ENCODE measurements at places on chromosomes 2 and 18. TPM values are rescaled to one million over a fixed set of nuclear protein-coding genes. Genes with fewer than 3 reads are reported as not detected.

GRCh38 chr2:204625135-204625534, 79.9 kb downstream of the PARD3B start:
- DNase-seq: no peak

- DNase-seq: no peak
Observed at GRCh38 chr2:216491793-216492596, 6.6 kb upstream of the RPL37A start.

DNA sequence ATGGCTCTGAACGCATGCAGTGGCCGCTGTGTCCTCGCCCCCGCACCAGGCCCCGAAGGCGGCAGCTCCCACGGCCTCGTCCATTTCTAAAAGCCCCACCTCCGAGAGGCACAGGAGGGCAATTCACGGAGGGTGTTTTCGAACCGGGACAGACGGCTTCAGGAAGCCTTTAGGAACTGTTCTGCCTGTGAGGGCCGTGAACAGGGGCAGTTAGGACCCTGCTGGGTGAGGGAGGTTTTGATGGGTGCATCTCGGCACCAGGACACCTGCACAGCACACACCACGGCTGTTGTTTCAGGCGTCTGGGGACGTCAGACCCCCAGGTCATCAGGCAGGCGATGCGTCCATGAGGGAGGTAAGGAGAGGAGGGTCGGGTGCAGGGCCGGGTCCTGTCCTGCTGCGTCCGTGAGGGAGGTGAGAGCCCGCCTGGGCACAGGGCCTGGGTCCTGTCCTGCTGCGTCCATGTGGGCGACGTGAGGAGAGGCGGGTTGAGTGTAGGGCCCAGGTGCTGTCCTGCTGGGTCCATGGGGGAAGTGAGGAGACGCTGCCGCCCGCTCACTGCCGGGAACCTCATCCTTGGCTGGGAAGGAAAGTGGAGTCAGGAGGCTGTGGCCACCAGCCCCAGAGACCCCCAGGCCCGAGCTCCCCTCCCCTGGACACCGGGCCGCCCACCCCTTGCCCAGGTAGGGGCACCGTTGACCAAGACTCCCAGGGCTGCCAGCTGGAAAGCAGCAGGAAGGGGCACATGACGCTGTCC, 25.5 kb upstream of the KCNG2 start:
- no peak for DNase-seq

GRCh38 chr2:144237830-144238627, 281.9 kb downstream of the ZEB2 start:
- no peak for DNase-seq

- no peak for DNase-seq
Observed at GRCh38 chr18:60978338-60978737, 354.9 kb upstream of the CDH20 start.

GRCh38 chr2:240532031-240532775, 25.6 kb downstream of the ANKMY1 start:
- DNase-seq: no peak

The ALKAL2 gene
- total RNA-seq: not detected

The POTEJ gene
- not detected for total RNA-seq

The PSD4 gene
- 198 TPM for total RNA-seq

The RND3 gene
- total RNA-seq: not detected

The SLC66A3 gene
- total RNA-seq: 5.6 TPM

The KCNK3 gene
- total RNA-seq: not detected

The RETREG2 gene
- 57.7 TPM for total RNA-seq

Data from activated naive CD8-positive, alpha-beta T cell treated with anti-CD3 and anti-CD28 coated beads for 36 hours (primary cell).